ENCODE measurements at places on chromosomes 6 and 20.
A peak's percentile ranks its signal among the peaks of the same experiment; 100 is the strongest.

DNA sequence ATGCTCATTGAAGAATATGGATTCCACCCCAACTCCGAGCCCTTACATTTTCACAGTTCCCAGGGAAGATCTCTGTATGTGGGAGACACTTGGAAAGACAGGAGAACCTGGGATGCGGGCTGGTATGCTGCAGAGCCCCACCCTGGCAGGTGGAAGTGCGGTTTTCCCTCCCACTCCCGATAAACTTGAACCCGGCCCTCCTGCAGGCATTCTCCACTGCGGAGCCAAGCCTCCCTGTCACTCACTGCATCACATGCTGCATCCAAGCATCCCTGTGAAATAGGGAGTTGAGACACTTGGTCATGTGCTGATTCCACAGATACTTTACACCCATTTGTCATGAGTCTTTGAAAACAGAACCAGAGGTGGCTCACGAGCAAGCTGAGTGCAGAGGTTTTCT, 35.4 kb downstream of the TMEM242 start:
- no peak for DNase-seq

- DNase-seq = no peak
These were observed 300.5 kb downstream of the TFAP2C start for GRCh38 chr20:56929606-56930005.

DNA sequence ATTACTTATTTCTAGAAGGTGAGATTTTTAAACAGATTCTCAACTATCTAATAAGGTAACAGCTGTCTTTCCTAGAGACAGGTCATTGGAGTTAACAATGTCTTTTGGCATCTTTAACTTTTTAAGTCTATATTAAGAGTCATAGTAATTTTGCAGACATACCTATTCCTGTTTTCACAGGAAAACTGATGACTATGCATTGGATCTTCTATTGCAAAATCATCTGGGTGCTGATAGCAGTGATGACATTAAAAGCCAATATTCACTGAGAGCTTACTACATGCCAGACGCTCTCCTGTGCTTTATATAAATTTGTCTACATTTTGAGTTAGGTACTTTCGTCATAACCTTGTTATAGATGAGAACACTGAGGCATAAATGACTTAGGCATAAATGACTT, 462.4 kb upstream of the MARCKS start:
- no peak for DNase-seq

DNA sequence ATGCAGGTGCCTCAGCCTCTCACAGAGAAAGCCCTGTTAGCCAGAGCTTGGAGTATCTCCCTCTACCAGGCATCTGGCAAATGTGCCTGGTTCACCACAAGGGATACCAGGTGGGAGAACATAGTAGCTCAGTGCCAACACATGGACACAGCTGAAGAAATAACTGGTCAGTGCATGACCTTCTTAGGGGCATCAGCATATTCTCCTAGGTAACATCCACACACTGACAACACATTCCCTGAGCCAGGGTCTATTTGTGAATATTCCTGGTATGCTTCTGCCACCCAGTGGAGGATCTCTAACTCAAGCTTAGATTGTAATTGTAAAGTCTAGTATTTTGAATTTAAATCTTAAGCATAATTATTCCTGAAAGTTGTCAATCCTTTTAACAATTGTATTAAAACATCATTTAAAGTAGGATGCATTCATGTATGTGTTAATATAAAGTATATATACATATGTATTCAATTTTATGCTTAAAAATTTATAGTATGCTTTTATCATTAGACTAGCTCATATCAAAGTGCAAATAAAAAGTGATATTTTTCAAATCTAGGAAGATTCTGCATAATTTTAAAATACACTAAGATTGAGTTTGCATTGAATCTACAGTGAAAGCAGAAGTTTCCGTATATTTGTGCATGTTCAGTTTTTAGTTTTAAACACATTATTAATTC, 45.3 kb upstream of the COL21A1 start:
- DNase-seq = peak; percentile 18

- DNase-seq = no peak
These were observed 122.9 kb downstream of the PDE7B start for GRCh38 chr6:135974426-135974825.

DNA sequence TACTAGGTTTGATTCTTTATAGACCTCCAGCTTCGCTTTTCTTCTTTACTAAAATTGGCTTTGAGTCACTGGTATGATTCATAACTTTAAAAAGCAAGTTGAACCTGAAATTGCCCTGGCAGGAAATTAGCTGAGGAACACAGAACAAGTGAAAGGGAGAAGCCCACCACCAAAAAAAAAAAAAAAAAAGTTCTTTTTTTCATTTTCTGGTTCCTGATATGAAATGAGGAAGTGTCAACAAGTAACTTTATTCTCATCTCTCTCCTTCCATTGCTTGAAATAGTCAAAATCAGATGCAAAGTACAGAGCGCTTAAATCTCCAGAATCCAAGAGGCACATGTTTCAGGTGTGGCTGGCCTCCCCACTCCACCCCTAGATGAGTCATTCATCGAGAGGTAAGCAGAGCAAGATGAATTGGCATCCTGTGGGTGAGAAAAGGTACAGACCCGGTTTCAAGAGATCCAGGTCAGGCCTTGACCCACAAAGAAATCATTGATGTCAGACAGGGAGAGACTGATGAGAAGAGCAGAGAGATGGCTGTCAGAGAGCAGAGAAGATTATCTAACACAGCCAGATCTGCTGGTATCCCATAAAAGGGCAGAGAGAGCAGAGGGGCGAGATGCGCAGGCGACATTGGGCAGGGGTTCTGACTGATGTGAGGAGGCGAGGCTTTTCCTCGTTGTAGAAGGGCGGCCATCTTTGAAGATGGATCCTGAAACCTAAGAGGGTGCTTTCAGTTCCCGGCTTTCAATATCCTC, 54.8 kb upstream of the MBOAT1 start:
- no peak for DNase-seq

- no peak for DNase-seq
These were observed 250.0 kb downstream of the HIVEP2 start for GRCh38 chr6:142695016-142695415.

GRCh38 chr6:111563581-111563980, 42.1 kb downstream of the TRAF3IP2 start:
- DNase-seq = no peak

GRCh38 chr6:152472325-152472724, 164.8 kb downstream of the SYNE1 start:
- DNase-seq = no peak

GRCh38 chr6:154039231-154039842, at the start of gene OPRM1:
Gene OPRM1, plus strand, starts transcription at chr6:154039240. Its CDS starts 305 bp downstream, at chr6:154039545.
- DNase-seq = no peak

DNA sequence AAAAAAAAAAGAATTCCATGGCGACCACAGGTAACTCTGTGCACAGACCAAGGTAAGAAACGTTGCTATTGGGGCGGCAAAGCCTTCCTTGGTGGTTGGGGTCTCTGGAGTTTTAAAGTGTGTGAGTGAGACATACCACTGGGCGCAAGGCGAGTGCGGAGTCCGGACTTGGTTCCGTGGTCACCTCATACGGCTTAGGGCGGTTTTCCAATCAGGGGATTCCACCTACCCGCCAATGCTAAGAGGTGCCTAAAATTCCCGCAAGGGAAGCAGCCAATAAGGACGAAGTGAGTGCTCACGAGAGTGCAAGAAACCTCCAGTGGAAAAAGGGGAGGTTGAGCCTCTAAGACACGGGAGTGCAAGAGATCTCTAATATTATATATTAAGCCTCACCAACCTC, 68.6 kb upstream of the PRSS16 start:
- DNase-seq = no peak

GRCh38 chr20:17794400-17794799, 94.6 kb downstream of the BANF2 start:
- DNase-seq = no peak

- DNase-seq = no peak
These were observed 42.6 kb upstream of the SCML4 start for GRCh38 chr6:107866606-107867301.

- DNase-seq = no peak
These were observed at the start of gene SAMD10 for GRCh38 chr20:63979557-63980316. Gene SAMD10, minus strand, starts transcription at chr20:63979642. Its CDS starts 175 bp downstream, at chr20:63979467.

GRCh38 chr6:99589290-99589672, 17.4 kb upstream of the PRDM13 start:
- no peak for DNase-seq

GRCh38 chr20:5433352-5433751, 116.6 kb upstream of the PROKR2 start:
- DNase-seq = no peak

DNA sequence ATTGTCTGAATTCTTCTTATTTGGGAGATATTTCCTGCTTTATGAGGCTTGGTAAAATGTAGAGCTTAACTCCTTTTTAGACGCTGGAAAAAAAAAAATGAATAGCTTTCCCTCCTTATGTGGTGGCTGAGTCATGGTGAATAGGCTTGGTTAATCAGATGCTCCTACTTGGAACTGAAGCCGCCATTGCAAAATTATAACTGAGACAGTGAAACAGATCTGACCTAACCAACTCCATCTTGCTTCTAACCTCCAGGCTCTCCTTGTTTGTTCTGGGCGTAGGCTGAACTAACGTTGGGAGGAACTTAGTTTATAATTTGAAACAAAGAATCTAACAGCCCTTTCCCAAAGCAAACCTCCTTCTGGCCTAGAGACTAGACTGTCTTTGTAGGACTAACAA, 43.2 kb upstream of the PLCB4 start:
- DNase-seq = peak; percentile 44

DNA sequence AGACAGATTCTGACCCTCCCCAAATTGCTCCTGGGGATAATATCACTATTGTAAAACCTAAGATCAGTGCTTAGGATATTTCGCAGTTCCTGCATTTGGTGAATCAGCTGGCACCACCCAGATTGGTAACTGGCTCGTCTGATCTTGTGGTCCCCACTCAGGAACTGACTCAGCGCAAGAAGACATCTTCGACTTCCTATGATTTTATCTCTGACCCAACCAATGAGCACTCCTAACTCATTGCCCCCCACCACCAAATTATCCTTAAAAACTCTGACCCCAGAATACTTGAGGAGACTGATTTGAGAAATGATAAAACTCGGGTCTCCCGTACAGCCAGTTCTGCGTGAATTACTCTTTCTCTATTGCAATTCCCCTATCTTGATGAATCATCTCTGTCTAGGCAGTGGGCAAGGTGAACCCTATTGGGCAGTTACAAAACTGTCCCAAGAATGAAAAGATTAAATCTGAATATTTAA, 55.7 kb upstream of the PRND start:
- no peak for DNase-seq

- DNase-seq = no peak
These were observed 52.1 kb downstream of the HNF4A start for GRCh38 chr20:44407402-44408184.

- DNase-seq = no peak
These were observed 7.4 kb downstream of the SIRT5 start for GRCh38 chr6:13581700-13582229.

DNA sequence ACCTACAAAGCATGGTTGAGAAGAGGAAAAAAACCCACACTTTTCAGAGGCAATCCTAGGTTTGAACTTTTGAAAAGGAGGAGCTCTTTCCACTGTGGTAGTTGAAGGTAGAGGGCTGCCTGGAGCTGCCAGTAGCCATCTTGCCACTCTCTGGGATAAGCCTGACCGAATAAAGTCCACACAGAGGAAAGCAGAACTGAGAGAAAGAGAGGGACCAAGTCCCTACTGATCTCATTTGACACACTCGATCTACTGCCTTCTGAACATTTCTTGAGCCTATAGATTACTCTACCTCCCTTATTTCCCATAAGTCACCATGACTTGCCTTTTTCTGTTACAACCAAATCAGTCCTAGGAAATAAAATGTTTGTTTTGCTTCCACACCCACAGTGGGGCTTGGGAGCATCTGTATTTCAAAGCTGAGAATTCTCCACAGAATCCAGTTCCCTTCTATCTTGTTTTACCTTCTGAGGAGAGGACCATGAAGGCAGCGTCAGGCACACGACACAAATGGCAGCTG, 147.0 kb upstream of the PTPRK start:
- DNase-seq = no peak

DNA sequence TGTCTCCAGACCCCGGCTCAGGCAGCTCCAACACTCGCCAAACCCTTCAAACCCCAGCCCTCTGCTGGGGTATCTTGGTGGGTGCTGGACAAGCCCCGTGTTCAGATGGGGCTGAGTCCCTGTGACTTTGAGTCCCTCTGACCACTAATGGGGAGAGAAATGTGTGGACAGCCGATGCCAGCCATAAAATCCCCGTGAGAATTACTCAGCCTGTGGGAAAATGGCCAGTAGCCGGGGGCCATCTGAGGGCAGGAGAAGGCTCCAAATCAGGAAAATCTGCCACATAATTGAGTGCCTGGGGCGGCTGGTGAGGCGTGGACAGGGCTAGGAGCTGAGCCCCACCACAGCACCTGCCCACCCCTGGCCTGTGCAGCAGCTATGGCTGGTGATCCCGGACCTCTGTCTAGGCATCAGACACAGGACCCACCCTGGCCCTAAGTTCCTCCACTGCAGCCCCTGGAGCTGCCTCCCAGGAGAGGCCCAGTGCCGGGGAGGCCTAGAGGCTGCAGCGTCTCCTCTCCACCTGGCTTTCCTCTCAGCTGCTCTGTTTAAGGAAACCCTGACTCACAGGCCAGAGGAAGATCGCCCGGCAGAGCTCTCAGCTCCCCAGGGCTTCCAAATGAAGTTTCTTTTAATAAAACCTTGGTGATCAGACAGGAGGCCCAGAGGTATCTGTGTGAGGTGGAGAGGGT, 53.7 kb upstream of the SLCO4A1 start:
- DNase-seq = no peak
